BE2C (cell line): ENCODE measurements at places on chromosomes 3 and 15.

DNA sequence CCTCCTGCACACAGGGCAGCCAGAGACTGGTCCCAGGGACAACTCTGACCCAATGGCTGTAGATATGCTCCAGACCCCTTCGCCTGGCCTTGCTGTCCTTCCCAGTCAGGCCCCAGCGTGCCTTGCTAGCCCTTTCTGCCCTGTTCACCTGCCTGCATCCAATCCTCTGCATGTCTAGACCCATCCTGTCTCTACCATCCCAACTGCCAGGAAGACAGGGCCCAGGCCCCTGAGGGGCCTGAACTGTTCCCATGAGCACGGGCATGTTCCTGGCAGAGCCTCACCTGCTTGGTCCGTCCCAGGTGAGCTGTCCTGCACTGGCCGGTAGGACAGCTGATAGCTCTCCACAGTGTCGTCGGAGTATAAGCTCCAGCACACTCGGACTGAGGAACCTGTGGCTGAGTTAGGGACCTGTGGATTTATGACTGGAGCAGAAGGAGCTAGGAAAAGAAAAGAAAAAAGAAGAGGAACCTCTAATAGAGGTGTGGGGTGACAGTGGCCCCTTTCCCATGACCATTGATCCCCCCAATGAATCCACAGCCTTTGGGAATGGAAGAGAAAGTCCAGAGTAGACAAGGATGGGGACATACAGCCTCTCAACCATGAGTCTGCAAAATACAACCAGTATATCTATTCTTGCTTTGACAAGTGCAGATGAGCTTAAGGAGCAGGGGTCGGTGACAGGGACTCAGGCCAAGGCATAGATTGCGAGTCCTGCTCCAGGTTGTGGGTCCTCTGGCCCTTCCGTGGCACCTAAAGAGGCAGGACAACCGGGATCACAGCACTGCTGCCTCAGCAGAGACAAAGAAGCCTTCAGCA is 33.9 kb downstream of the FSD2 start:
- no peak for DNase-seq

DNA sequence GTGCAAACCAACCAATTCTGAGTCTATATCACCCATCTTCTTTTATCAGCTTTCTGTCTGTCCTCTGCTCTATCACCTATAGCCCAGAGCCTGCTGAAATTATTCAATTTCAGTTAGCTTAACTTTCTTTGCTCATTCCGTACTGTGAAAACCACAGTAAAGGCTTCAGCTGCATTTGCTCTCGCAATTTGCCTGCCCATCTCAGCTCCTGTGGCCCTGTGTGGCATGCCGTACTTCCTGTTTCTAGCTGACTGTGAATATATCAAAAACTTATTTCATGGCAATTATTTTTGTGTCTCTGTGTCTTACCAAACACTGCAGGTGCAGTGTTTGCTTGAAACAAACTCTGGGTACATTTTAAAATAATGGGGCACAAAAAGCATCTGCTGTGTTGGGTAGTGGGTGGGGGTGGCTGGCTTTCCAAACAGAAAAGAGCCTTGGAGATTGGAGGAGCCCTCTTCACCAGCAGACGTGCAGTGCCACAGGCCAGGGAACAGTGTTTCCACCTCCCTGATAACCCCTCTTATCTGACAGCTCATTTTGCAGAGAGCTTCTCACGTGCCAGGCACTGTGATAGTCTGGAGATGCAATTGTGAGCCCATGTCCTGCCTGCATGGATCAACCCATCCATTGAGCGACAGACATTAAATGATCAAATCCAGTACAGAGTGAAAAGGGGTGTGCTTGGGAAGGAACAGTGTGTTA is 45.2 kb downstream of the GASK1A start:
- no peak for DNase-seq

DNA sequence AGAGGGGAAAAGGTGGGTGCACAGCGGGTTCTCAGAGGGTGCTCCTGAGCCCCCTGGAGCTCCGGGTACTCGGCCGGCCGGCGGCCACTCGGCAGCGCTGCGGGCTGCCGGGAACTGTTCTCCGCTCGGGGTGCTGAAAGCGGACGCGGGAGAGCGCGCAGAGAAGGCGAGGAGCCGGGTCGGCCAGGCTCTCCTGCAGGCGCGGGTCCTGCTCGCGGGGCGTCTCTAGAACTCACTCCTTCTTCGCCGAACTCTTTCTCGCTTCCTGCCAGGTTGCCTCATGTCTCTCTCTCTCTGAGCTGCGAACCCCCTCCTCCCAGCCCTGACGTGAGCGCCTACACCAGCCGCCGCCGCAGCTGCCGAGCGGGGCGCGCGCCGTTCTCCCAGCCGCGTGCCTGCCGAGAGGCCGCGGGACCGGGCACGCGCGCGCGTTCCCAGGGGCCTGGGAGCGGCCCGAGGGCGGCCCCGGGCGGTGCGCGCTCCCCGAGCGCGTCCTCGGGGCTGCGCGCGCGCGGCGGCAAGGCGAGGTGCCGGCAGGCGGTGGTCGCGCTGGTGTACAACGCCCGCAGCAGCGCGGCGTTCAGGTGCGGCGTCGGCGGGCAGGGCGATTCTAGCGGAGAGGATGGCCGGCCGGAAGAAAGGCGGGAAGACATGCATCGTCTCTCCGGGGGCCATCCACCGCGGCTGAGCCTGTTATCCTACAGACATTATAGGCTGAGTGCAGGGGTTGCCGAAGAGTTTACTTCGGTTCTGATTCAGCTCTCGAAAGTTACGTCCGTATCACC is at the start of gene PEX5L:
PEX5L (minus strand) TSS at position 267 of the 785 bp plus-strand sequence. CDS start 338 bp downstream, outside the sequence.
- peak; percentile 74 for DNase-seq

DNA sequence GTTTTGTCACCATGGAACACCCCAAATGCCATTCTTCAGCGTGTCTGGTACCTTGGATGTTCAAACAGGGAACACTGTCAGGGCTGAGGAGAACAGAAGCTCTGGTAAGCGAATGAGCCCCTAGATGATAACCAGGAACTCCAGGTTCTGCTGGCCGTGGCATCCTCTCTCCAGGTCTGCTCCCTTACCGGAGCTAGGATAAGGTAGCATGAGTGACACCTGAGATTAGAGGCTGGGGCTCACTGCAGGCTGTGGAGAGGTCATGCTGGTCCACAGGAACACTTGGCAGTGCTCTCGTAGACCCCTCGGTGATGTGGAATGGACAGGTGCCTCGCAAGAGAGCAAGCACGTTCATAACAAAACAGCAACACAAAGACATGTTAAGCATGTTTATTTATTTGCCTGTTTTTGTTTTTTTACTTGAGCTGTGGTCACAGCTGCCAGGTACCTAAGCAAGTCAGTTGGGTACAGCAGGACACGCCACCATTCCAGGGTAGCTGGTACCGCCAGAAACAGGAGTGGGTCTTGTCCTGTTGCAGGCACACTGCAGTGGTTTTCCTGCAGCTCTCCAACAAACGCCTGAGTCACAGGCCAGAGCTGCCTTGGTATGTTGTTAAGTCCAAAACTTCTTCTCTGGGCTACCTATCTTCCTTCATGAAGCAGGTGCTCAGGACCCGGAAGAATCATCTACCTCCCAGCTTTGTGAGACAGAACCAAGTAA is 4.6 kb downstream of the RBM15B start:
- DNase-seq, result no peak

DNA sequence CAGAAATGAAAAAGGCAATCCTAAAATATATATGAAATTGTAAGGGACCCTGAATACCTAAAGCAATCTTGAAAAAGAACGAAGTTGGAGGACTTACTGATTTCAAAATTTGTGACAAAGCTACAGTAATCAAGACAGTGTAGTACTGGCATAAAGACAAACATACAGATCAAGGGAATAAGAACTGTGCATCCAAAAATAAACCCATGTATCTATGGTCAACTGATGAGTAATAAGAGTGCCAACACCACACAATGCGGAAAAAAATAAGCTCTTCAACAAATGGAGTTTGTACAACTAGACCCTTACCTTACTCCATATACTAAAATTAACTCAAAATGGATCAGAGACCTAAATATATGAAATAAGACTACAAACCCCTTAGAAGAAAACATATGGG is 29.6 kb downstream of the GSK3B start:
- no peak for DNase-seq

DNA sequence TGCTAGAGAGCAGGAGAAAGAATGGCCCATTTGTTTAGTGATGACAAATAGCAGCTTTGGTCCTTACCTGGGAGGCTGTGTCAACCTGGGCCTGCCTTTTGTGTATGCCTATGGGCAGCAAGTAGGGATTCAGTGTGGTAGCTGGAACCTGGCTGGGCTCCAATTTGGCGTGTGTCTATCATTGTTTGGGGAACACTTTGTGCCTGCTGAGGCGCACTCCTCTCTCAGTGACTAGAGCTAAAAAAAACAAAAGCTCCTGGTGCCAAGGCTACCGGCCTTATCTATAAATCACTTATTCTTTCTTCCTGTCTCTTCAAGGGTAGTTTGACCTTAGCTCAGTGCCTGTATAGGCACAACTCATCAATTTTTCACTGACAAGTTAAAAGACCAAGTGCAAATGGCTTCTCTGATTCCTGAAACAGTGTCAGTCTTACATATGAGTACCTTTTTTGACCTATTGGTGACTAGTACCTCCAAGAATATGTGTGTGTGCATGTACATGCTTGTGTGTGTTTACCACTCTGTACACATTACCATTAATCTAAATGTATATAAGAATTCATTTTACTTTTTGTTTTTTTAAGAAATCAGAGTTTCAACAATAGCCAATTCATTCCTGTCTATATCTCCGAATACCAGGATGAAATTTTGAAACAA is 54.6 kb downstream of the GMNC start:
- no peak for DNase-seq

DNA sequence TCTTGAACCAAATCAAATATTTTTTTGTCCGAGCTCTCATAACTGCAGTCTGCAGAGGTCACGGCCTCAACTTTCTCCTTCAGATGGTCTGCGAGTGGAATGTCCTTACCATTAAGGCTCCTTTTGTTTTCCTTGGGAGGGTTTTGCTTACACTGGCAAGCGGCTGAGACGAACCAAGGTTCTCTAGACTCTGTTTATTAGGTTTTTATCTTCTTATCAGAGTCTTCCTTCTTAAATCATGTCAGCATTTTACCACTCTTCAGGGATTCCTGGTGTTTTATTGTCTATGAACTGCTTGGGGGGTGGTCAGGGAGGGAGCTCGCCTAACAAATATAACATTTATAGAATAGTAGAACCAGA is 773.7 kb upstream of the NR2F2 start:
- no peak for DNase-seq

GRCh38 chr3:73637042-73637441 is 12.3 kb upstream of the PDZRN3 start:
- DNase-seq, result no peak

DNA sequence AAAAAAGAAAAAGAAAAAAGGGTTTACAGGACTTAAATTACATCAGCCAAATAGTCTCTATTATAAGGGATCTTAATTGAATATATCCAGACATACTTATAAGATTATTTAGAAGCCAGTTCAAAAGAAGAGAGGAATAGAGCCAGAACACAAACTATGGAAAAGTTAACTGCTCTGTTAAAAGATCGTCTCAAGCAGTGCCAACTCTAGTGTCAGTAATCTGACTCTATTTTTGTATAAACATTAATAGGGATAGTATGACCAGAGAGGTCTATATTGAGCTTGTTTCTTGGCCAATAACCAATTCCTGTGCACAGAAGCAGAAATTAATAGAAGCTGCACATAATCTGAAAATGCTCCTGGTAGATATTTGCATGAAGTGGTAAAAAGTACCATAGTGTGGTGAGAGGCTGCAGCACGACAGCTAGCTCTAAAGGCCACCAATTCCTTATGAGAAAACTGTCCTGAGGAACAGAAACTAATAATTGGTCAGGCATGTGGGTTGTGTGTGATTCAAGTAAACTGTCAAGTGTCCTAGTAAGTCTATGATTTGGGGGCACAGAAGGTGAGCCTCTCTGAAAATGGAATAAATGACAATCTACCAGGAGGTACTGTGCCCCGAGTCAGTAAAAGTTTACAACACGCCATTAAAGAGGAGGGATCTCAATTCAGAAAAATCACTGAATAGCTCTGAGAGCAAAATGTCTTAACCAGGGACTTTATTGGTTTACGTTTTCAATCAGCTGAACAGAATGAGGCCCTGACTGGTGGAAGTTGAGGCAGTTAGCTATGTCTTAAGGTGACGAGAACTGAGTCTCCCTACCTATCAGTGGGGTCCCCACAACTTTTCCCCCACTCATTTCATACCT is 51.5 kb upstream of the NANOGP8 start:
- DNase-seq, result no peak

- peak; percentile 83 for DNase-seq
Observed at GRCh38 chr3:128343287-128344051, 123.2 kb downstream of the DNAJB8 start.

- DNase-seq, result no peak
Observed at GRCh38 chr3:25069970-25070369, 358.1 kb upstream of the RARB start.

GRCh38 chr3:159685801-159686200 is 302.8 kb upstream of the IL12A start:
- no peak for DNase-seq

DNA sequence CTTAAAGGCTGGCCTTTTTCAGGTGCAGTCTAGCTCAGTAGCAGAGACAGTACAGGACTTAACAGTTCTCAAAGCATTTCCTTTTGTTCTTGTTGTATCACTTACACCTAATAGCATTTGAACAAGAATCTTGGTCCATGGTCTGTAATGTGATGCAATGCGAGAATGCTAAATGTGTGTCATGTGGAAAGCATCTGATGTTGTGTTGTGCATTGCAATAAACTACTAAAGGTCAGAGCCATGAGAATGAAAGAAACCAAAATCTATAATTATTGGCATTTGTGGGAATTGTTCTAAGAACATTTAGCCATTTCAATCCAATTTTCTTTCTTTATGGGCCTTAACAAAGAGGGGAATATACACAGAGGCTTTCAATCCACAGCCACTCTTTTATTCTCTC is 324.5 kb upstream of the ROBO2 start:
- no peak for DNase-seq

DNA sequence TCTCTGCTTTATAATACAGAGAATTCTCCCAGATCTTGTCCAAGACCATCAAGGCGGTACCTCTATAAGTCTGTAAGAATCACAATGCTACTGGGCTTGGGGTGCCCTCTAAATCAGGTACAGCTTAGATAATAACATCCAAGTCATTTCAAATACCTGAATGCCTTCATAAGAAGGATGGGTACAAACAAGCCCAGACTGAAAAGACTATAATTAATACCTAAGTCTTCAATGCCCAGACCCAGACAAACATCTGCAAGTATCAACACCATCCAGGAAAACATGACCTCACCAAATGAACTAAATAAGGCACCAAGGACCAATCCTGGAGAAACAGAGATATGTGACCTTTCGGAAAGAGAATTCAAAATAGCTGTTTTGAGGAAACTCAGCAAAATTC is 65.9 kb downstream of the ZMAT3 start:
- no peak for DNase-seq

- no peak for DNase-seq
Observed at GRCh38 chr3:31407665-31408064, 125.1 kb upstream of the STT3B start.

DNA sequence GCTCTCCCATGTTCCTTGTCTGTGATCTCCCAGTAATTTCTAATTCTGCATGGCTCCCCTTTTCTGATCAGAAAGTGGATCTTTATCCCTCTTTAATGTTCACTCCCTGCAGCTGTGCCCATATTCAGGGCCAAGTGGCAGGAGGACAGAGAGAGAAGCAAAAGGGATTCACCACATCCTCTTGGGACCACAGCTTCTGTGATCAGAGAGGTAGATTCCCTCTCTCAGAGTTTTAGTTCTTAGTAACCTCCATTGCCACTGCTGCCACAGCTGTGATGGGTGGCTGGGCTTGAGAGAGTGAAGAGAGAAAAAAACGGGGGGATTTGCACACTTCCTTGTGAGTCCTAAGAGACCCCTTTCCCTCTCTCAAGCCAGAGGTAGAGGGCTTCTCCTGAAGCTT is 49.2 kb downstream of the GLCE start:
- DNase-seq, result no peak
